CD8-positive, alpha-beta memory T cell (primary cell): ENCODE measurements at places on chromosomes 1 and 21. TPM values are rescaled to one million over a fixed set of nuclear protein-coding genes. Genes with fewer than 3 reads are reported as not detected.

DNA sequence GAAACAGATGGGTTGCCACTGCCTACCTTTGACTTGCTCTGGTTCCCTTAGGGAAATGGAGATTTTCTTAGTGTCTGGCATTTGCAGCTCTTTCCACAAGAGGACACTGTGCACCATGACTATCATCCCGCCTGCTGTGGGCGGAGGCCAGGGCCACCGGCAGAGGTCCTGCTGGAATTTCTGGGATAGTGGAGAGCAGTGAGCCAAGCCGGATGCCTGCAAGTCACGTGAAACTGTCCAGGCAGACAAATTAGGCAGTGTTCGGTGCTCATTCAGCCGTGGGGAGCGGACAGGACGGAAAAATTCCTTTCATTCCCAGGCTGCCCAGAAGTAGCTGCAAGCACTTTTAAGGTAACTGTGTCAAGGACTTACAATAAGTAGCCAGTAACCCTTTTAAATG, 43.4 kb downstream of the IGSF5 start:
- no peak for DNase-seq

GRCh38 chr1:47059376-47059775, 7.7 kb upstream of the CYP4Z1 start:
- DNase-seq, result no peak

S100B gene
- 1.4 TPM for total RNA-seq

- DNase-seq, result no peak
Observed at GRCh38 chr1:162388615-162389014, 7.1 kb downstream of the C1orf226 start.

DNA sequence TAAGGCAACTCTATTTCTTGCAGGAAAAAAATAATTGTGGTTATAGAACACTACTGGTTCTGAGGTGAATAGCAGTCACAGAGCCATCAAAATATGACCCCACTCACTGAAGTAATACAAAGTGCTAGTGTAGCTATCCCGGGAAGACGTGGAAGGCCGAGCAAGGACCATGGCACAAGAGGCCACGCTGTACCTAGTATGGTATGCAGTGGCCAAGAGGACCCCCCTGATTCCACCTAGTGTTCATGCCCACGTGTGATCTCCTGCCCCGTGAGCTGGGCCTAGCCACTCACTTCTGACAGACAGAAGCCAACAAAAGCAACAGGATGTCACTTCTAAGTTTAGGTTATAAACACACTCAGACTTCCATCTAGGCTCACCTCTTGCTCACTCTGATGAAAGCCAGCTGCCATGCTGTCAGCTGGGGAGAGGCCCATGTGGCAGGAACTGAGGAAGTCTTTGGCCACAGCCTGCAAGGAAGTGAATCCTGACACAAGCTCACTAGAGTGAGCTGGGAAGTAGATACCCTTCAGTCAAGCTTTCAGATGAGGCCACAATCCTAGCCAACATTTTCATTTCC, 21.7 kb upstream of the LSS start:
- no peak for DNase-seq
